Breast epithelium (tissue), 4 donors: ENCODE measurements at places on chromosomes 1 and 21. TPM values are rescaled to one million over a fixed set of nuclear protein-coding genes. Genes with fewer than 3 reads are reported as not detected.

Gene SH2D1B
- total RNA-seq, result not detected

DNA sequence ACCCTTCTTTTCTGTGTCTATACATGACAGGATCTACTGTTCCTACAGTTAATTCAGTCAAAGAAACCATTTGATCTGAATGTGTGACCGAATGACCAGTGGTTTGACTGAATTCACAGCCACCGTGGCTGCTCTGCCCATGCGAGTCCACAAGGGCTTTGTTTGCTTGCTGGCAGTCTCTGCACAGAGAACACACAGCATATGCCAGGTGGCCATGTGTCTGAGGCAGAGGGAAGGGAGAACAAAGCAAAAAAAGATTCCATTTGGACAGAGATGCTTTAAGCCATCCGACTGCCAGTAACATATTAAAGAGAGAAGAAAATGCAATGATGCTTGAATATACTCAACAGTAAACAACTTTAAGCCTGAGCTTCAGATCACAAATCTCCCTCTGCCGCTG is 737.8 kb upstream of the CXADR start:
- no peaks in the 10 kb centered on the region for H3K27me3 ChIP-seq
- no peaks in the 10 kb centered on the region for H3K36me3 ChIP-seq
- no peaks in the 10 kb centered on the region for H3K4me1 ChIP-seq
- H3K4me3 ChIP-seq, result no peak overlapping the region
- no peak for DNase-seq
- no peak overlapping the region for H3K27ac ChIP-seq

Gene GPR3
- 0.16 TPM for total RNA-seq

DNA sequence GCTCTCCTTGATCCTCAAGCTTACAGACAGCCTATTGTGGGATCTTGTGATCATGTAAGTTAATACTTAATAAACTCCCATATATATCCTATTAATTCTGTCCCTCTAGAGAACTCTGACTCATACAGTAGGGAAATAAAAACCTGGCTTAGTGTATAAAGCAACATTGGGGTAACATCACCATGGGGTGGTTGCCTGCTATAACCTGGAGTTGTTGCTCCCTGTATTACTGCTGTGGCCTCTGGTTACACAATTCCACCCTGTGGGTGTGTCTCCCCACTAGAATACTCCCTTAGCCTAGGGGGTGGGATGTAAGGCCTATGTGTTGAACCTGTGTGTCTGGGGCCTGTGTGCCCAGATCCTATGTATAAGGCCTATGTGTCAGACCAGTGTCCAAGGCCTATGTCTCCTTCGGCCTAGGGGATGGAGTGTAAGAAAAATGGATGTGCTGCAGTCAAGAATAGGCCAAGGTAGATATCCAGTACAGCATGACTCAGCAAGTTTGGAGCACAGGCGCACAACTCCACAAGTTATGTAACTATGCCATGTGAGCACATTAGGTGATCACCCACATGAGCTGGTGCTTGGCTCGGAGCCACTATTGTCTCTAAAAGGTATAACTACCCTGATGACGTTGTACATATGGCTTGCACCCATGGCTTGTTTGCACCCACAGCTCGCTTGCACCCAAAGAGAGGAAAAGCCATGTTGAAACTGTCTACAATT is 96.8 kb upstream of the C1orf21 start:
- H3K4me1 ChIP-seq, result no peaks in the 10 kb centered on the region
- H3K36me3 ChIP-seq, result no peaks in the 10 kb centered on the region
- no peak overlapping the region for H3K4me3 ChIP-seq
- DNase-seq, result no peak

Gene DLGAP3
- 0.33 TPM for total RNA-seq

DNA sequence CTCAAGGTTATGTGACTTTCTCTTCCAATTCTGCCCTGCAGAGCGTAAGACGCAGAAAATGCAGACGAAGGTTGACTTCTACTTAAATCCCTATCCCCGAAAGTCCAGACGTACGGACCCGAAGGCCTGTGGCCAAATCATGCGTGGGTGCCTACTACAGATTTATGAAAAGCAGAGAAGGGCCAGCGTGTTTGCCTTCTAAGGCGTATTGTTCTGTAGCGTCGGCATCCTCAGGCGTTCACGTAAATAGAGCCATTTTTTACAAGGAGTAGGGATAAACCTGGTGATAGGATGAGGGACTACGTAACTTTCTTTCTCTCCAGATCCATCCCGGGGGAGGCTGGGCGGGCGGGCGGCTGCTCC is 222 bp upstream of the GIPC2 start:
- H3K27me3 ChIP-seq, result no peaks in the 10 kb centered on the region
- no peaks in the 10 kb centered on the region for H3K36me3 ChIP-seq
- no peaks in the 10 kb centered on the region for H3K4me1 ChIP-seq
- H3K4me3 ChIP-seq, result peak overlapping the region; percentile 59
- H3K27ac ChIP-seq, result peak overlapping the region; percentile 71
- no peak for DNase-seq

DNA sequence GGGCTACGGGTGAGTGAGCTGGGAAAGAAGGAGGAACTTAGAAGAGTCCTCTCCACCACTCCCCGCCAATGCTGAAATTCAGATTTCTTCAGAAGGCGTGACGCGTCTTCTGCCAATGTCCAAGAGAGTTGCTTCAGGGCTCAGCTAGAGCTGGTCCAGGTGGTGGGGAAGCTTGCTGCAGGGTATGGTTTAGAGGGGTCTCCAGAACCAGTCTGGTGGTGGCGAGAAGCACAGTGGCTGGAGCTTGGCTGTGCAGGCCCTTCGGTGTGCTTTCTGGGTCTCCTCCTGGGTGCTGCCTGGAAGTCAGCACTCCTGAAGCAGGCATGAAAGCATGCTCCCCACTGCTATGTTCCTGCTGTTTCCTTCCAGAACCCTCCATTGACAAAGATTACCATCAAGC is 387.2 kb downstream of the PTPRU start:
- peak; percentile 7 for DNase-seq
- peaks cover 3% of the 10 kb centered on the region for H3K27me3 ChIP-seq

GRCh38 chr1:166164995-166165660 is 1.7 kb downstream of the FAM78B start:
- peaks cover 5% of the 10 kb centered on the region for H3K4me1 ChIP-seq
- no peaks in the 10 kb centered on the region for H3K36me3 ChIP-seq
- no peaks in the 10 kb centered on the region for H3K27me3 ChIP-seq

- no peak for DNase-seq
- H3K36me3 ChIP-seq, result no peaks in the 10 kb centered on the region
- no peak overlapping the region for H3K4me3 ChIP-seq
- H3K27me3 ChIP-seq, result no peaks in the 10 kb centered on the region
These were observed 15.7 kb downstream of the RPTN start for GRCh38 chr1:152143150-152143887.

GRCh38 chr1:8086055-8086454 is 59.9 kb upstream of the ERRFI1 start:
- H3K36me3 ChIP-seq, result no peaks in the 10 kb centered on the region
- no peaks in the 10 kb centered on the region for H3K4me1 ChIP-seq
- no peak overlapping the region for H3K27ac ChIP-seq
- DNase-seq, result no peak

Gene LIN28A
- total RNA-seq, result not detected

DNA sequence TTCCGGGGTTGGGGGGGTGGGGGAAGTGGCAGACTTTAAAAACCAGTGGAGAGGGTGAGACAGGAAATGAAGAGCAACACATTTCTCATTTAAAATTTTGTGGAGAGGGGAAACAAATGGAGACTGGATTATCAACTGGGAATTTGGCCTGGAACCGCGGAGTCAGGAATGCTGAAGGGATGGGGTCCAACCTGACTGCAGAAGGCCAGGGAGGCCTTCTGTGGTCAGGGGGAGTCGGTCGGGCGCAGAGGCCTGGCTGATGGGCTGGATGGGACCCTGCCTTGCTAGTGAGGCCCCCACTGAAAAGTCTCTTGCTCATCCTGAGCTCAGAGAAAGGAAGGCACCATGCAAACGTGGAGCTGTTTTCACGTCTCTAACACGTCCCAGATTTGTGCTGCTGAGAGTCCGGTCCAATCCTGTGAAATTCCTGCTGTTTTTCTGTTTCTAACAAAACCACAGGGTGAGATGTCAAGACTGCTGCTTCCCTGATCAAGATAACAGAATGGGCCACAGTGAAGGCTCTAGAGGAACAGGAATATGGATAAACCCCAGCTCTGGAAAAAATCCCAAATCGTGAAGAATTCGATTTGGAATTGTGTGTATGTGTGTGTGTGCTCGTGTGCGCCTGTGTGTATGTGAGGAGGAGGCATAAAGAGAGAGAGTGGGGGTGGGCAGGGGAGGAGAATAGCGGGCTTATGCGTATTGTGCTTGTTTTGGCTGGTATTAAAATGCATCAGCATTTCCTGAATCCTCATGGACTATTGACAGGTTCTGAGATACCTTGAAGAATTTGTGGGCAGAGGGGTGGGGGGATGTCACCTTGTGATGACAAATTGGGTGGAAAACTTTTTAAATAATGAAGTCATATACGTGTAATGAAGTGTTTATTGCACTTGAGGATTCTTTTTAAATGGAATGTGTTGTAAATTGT is 117.4 kb downstream of the NGF start:
- DNase-seq, result no peak
- H3K27ac ChIP-seq, result no peak overlapping the region
- no peaks in the 10 kb centered on the region for H3K4me1 ChIP-seq
- no peaks in the 10 kb centered on the region for H3K36me3 ChIP-seq

- H3K36me3 ChIP-seq, result no peaks in the 10 kb centered on the region
- H3K27ac ChIP-seq, result no peak overlapping the region
- H3K4me3 ChIP-seq, result no peak overlapping the region
- H3K4me1 ChIP-seq, result no peaks in the 10 kb centered on the region
- DNase-seq, result no peak
- no peaks in the 10 kb centered on the region for H3K27me3 ChIP-seq
These were observed 4.5 kb downstream of the TTC24 start for GRCh38 chr1:156583821-156584622.

DNA sequence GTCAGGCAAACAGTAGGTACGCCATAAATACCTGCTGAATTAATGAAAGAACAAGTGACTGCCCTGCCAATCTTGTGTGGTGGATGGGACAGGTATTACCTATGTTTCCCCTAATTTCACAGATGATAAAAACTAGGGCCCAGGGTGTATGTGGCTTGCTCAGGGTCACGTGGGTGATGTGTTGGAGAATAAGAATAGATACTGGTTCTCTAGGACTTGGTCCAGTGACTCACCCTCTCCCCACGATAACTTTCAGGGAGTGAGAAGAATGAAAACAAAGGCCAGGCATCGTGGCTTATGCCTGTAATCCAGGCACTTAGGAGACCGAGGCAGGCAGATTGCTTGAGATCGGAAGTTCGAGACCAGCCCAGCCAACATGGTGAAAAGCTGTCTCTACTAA is 26.7 kb downstream of the SLC26A9 start:
- H3K27ac ChIP-seq, result no peak overlapping the region
- no peak for DNase-seq
- no peaks in the 10 kb centered on the region for H3K27me3 ChIP-seq
- no peak overlapping the region for H3K4me3 ChIP-seq

Gene TSPEAR
- total RNA-seq, result 0.15 TPM
